ENCODE measurements at places on chromosomes 13 and 19. TPM values are rescaled to one million over a fixed set of nuclear protein-coding genes. Genes with fewer than 3 reads are reported as not detected.

- no peak for DNase-seq
Observed at GRCh38 chr13:104597546-104598180, 1531.4 kb upstream of the SLC10A2 start.

- DNase-seq = no peak
Observed at GRCh38 chr19:1183543-1184172, 9.6 kb upstream of the SBNO2 start.

DNA sequence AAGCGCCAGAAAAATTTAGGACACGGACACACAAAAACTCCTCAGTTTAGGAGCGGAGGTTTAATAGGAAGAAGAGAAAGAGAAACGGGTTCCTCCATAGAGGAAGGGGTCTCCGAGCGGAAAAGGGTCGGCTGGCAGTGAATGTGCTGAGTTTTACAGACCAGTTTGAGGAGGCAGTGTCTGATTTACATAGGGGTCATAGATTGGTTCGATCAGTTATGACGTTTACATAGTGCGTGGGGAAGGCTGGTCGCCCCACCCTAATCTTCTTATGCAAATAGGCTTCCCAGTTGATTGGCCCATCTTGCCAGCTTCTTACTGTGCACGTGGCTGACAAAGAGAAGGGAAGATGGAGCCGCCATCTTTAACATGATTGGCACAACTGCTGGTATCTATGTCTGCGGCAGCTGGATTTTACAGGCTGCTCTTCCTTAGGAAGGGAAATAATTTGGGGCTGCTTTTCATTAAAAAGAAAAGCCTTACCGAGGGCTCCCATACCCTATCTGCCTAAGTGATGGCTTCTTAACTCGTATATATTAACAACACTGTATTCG is 1.2 kb upstream of the ZNF225 start:
- DNase-seq = peak; percentile 28

DNA sequence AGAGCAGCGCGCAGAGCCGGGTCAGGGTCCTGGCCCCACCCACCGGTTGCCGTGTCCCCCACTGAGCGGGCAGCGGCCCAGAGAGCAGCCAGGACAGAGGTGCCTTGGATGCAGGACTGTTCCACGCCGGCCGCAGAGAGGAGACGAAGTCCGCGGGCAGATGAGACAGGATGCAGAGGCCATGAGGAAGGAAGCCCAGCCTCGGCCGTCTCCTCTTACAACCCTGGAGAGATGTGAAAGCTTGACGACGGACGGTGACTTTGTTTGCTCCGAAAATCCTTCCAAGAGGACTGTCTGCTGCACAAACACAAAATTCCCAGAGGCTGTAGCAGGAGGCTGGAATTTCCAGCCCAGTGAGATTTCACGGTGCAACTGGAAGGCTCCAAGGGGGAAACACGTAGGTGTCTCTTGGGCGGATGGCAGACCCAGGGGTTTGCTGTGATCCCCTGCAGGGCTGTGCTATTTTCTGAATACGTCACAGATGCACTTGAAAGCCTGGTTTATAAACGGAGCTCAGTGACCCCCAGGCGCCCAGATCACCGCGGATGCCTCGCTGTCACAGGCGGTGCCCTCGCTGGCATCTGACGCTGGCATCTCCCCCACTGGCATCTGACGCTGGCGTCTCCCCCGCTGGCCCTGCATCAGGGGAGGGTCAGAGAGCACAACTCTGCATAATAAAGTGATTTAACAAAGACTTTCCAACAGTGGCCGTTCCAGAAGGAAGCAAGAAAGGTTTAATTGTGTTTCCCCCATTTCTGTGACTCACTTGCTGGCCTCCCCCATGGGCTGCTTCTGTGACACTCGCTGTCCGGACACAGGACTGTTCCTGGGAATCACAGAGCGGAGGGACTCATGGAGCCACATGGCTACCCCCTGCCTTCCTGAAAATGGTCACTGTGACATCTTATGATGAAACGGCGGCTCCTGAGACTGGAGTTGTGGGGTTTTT is 62.0 kb upstream of the C13orf46 start:
- no peak for DNase-seq

CEACAM8 gene
- polyA plus RNA-seq = not detected

ZNF208 gene
- not detected for polyA plus RNA-seq

- DNase-seq = no peak
Observed at GRCh38 chr13:22451327-22451741, 729.4 kb upstream of the SGCG start.

ATP4A gene
- polyA plus RNA-seq = not detected

GRCh38 chr19:48461651-48461981 is 6.2 kb downstream of the KCNJ14 start:
- no peak for DNase-seq

Data from BJ (cell line).